ENCODE measurements at places on chromosomes 3 and 15. TPM values are rescaled to one million over a fixed set of nuclear protein-coding genes. Genes with fewer than 3 reads are reported as not detected.

GRCh38 chr3:158733656-158734055 is 1.4 kb upstream of the RARRES1 start:
- DNase-seq, result no peak

DNA sequence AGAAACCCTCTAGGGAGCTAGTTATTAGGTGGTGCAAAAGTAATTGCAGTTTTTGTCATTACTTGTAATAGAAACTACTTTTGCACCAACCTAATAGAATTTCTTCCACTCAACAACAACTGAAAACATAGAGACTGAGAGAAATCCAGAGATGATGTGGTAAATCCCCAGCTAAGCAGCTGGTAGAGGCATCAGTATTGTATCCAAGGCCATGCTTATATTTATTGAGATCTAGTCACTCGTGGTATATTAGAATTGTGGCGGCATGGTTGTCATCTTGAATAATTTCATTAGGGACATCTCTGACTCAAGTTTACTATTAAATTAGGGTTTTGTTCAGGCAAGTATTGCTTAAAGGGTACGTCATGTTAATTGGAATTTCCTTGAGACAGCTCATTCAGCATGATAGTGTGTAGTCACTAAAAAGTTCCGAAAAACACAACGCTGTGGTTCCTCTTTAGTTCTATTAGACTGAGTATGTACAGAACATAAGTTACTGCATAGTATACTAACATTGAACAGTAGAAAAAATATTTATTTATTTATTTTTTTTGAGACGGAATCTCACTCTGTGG is 35.3 kb downstream of the PAK2 start:
- no peak for DNase-seq

DNA sequence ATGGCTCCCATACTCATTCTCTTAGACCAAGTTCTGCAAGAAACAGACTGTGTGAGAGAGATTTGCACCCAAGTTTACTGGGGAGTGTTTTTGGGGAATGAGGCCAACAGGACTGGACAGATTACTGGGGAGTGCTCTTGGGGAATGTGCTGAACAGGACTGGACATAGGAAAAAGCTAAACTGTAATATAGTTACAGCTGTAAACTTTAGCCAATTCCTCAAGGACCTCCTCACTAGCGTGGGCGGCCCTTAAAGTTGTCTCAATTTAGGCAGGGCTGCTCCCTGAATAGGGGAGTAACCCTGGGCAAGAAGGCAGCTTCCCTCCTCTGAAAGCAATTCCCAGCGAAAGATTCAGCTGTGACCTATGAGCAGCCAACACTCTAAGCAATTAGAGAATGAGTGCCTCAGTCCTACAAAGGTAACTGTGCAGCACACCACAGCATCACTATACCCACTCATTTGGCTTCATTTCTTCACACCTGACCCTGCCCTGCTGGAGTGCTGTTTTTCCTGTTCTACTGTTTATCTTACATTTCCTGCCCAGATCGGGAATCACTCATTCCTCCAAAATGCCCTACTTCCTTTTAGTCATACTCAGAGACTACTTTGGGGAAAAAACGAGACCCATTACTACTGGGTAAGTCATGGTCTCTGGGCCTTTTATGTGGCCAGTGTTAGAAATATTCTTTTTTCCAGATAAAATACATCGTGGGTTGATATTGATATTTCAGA is 41.3 kb upstream of the TRIM42 start:
- no peak for DNase-seq

GRCh38 chr3:71226565-71227269 is 356.8 kb downstream of the FOXP1 start:
- peak; percentile 23 for DNase-seq

DNA sequence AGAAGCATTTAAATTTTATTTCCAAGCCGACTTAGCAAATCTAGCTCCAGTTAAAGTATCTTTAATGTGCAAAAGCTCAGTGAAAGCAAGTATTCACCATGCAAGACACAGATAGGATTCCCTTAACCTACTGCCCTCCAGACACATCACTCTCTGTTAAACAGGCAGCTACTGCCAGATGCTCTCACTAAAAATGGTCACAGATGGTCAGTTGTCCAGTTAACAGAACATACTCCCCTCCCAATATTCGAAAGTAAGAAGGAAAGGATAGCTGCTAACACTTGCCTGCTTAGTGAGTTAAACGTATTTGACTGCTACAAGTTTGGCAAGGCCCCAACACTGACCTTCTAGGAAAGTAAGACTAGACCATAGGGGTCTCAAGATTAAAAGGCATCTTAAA is 73.7 kb downstream of the PRTG start:
- no peak for DNase-seq

DNA sequence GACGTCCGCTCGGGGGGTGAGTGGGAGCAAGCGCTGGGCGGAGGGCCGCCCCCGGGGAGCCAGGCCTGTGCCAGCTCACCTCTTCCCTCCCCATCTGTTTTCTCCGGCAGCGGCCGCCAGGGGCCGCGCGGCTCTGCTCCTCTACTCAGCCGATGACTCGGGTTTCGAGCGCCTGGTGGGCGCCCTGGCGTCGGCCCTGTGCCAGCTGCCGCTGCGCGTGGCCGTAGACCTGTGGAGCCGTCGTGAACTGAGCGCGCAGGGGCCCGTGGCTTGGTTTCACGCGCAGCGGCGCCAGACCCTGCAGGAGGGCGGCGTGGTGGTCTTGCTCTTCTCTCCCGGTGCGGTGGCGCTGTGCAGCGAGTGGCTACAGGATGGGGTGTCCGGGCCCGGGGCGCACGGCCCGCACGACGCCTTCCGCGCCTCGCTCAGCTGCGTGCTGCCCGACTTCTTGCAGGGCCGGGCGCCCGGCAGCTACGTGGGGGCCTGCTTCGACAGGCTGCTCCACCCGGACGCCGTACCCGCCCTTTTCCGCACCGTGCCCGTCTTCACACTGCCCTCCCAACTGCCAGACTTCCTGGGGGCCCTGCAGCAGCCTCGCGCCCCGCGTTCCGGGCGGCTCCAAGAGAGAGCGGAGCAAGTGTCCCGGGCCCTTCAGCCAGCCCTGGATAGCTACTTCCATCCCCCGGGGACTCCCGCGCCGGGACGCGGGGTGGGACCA is 632 bp upstream of the CRELD1 start:
- DNase-seq, result peak; percentile 83

GRCh38 chr15:80891006-80891405 is 98.6 kb downstream of the MESD start:
- DNase-seq, result no peak

The LPP gene
- 14.2 TPM for total RNA-seq

The TLR9 gene
- not detected for total RNA-seq

Data from MG63 (cell line).